Hippocampal formation (tissue), 2 donors: ENCODE measurements at places on chromosomes 7 and 10.

DNA sequence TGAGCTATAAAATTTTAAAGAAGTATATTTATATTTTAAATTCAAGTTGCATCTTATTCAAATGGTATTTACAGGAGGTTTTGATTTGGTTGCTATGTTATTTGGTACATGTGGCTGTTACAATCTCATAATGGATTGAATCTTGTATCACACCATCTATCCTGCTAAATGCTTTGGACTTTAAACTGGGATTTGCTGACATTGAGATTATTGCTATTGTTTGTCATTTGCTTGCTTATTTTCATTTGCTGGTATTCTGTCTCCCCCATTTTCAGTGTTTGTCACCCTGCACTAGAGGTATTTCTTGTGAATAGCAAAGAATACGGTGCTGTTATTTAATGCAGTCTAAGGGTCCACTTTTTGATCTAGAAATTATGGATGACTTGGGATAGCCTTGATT lies 171.1 kb downstream of the SH2D4B start:
- no peak for DNase-seq

DNA sequence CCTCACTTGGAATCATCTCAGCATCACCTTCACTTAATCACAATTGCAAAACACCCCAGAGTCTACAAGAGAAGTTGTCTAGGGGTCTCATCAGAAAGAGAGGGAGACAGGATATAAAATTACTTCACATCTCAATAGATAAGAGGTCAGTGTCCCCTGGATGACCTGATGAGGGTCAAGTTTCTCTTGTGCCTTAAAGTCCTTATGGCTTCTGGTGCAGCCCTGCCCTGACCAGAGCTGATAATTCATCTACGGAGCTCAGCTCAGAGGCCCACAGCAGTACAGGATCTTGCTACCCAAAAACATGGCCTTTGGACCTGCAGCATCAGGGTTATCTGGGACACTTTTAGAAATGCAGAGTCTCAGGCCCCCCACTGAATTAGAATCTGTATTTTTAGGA lies 111.1 kb upstream of the GLI3 start:
- DNase-seq = no peak

DNA sequence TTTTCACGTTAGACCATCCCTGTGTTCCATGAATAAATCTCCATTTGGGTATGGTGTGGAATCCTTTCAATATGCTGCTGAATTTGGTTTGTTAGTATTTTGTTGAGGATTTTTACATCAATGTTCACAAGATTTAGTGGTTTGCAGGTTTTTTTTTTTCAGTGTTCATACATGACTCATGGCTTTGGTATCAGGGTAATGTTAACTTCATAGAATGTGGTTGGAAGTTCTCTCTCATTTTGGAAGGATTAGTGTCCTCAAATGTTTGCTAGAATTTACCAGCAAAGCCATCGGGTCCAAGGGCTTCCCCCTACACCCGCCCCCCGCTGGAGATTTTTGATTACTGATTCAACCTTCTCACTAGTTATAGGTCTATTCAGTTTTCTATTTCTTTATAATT lies 398.0 kb downstream of the NXPH1 start:
- no peak for DNase-seq

DNA sequence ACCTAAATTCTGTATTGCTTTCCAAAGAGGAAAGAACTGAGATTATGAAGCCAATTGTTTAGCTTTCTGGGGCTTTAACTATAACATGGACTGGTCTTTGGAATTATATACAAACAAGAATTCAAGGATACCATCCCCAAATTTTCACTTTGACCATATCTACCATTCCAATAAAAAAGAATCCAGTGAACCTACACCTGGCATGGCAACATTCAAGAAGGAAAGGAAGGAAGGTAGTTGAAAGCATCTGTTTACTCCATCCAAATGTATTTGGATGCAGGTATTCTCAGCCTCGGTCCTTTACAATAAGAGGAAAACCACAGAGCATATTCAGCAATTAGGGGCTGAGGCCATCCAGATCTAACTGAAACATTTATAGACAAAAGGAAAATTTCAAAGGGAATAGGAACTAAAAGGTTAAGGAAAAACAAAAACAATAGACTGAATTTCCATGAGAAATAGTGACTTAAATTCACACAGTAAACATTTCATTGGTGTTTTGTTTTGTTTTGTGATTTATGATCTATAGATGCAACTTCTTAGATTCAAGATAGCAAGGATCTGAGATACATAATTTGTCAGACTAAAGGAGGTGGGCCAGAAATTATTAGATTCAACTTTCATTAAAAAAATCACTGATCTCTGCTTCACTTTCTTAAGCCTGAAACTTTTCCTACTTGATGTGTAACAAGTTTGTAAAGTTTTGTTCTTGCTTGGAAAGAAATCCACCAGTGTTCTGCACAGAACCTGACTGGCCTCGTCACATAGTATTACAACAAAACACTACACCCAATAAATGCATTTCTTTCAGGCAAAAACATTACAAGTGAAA lies 12.7 kb downstream of the SKIDA1 start:
- no peak for DNase-seq

DNA sequence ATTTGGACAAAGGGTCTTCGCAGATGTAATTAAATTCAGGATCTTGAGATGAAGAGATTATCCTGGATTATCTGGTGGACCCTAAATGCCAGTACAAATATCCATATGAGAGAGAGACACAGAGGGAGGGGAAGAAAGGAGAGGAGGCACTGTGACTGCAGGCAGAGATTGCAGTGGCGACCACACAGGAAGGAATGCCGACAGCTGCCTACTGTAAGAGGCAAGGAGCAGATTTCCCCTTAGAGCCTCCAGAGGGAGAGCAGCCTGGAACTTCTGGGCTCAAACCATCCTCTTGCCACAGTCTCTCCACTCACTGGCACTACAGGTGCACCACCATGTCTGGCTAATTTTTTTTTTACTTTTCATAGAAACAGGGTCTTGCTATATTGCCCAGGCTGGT lies 152.3 kb downstream of the SDK1 start:
- no peak for DNase-seq

- DNase-seq = no peak
Observed at GRCh38 chr10:34696423-34696822, 118.7 kb downstream of the PARD3 start.

DNA sequence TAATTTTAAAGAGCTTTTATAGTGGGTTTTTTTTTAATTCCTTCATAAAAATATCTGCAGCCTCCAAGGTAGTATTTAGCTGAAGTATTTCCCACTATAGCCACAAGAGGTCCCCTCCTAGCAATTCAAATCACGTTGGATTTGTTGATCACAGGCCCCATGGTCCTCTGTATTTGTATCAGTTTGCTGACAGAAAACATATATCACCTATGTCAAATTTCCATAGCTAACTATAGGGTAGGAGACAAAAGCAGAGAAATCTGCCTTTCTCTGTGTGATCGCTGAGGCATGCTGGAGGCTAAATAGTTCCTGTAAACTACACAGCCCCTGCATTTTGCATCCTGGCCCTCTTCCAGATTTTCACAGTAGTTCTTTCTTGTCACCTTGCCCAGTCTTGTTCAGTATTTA lies 1.7 kb upstream of the CTNNA3 start:
- DNase-seq = no peak

DNA sequence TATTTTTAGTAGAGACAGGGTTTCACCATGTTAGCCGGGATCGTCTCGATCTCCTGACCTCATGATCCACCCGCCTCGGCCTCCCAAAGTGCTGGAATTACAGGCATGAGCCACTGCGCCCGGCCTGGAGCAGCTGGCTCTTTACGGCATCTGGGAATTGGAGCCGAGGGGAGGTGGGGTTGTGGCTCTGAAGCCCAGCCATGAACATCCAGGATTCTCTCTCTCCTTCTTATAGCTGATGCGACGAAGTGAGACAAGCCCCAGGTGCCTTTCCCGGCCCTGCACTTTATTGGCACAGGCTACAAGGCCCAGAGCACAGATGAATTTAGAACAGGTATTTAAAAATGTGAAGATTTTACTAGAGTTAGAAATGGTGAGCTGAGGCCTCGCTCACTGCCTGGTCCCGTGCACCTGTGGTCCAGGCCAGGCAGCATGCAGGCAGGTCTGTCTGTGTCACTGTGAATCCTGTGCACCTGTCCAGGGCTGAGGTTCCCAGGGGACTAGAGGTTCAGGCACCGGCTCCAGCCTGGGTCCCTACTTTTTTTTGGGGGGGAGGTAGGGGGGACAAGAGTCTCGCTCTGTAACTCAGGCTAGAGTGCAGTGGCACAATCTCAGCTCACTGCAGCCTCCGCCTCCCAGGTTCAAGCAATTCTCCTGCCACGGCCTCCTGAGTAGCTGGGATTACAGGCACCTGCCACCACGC lies 379.7 kb upstream of the FOXK1 start:
- no peak for DNase-seq

DNA sequence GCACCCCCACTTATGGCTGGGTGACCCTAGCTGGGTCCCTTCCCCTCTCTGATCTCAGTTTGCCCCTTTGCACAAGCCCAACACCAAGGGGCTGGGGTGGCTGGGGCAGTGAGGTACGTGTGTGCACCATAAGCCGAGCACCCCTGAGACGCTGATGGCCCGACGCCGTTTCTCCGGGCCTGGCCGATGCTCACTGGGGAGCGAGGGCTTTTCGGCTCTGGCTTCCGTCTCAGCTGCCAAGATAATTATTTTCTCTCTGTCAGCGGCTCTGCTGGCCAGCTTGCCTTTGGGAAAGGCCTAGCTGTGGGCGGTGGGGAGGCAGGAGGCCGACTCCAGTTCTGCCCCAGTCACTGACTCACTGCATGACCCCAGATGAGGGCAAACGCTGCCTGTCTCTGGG lies 91.0 kb downstream of the ZMIZ1 start:
- DNase-seq = no peak

DNA sequence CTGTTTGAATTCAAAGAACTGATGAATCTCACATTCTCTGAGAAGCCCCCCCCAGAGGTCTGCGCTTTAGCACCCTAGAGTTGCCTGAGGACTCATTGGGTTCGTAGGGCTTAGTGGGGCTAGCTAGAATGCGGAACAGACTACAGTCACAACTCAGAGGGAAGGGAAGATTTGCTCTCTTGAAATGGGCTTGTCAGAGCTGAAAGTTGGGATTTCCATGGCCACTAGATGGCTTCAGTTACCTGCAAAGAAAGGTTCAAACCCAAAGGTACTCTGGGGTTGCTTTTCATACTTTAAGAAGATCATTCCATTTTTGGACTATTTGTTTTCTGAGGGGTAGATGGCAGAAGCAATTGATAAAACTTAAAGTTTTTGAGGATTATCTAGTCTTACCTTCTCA lies 205.0 kb downstream of the BBS9 start:
- no peak for DNase-seq

- no peak for DNase-seq
Observed at GRCh38 chr10:13462551-13462950, 66.3 kb downstream of the BEND7 start.

DNA sequence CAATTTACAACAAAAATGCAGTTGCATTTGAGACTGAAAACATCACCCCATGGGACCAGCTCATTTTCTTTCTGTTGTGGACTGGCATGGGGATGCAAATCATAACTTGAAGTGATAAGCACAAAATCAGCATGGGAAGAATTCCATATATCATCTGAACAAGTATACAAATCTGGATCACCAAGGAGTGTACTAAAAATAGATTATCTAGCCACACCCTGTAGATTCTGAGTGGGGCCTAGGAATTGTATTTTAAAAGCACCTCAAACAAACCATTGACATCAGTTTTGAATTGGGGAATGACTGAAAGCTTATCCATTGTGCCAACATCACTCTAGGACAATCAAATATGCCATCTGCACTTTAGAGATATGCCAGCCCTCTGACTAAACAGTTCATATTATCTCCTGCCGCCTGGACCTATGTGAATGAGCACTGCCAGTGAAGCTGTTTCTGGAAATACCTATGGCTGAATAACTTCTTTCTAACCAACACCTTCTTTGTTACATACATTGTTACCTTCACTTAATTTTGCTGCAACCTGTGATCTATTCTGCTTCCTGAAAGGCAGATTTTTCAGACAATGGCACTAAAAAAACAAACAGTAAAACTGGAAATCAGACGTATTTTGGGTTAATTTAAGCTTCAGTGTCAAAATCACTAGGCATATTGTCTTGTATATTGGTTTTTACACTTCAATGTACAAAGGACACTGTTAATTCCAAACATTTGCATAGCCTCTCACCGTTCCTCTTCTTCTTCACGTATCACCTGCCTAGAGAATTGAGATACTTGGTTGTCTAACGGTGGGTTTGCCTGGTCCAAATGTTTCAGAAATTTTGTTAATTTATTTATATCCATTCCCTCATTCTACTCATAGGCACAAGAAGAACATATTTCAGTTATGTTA lies 42.4 kb upstream of the HGF start:
- no peak for DNase-seq

DNA sequence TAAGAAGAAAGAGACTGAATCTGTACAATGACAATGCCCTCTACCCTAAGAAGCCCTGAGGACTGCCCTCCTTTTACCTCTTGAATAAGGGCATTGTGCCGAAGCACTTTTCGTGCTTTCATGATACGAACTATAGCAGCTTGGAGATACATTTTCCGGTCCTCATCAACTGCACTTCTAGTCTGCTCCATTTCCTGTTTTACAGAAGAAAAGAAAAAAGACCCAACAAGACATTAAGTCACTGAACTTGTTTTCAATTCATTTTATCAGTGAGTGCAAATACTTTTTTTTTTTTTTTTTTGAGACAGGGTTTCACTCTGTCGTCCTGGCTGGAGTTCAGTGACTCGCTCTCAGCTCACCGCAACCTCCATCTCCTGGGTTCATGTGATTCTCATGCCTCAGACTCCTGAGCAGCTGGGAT lies 78.4 kb downstream of the CUL2 start:
- DNase-seq = no peak

DNA sequence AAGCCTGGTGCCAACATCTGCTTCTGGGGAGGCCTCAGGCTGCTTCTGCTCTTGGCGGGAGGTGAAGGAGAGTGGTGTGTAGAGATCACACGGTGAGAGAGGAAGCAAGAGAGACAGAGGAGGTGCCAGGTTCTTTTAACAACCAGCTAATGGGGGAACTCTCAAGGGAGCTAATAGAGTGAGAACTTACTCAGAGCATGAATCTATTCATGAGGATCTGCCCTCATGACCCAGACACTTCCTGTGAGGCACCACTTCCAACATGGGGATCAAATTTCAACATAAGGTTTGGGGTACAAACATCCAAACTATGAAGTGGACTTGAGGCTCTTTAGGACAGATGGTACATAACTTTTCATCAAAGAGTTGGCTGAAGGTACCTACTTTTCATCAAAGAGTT lies 5.1 kb upstream of the ZNF32 start:
- no peak for DNase-seq

GRCh38 chr10:129417870-129418269 lies 49.2 kb upstream of the MGMT start:
- DNase-seq = no peak

DNA sequence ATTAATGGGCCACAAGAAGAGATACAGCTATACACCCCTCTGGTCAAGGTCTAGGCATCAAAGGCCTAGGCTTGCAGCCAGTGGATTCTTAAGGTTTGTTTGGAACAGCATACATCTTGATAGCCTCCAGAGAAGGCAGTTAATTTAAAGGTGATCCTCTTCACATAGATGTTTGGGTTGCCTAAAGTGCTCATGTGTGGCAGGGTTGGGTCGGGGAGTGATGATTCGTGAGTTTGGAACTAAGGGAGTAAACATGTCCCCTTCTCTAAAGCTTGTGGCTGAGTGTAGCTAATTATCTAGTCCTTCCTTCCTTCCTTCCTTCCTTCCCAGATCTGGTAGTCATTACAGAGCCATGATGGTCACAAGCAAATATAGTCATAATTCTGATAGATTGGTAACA lies 12.4 kb downstream of the PCLO start:
- no peak for DNase-seq

- DNase-seq = no peak
Observed at GRCh38 chr10:131773370-131774343, 127.2 kb upstream of the PPP2R2D start.
